NCI-H187 treated with DMSO at 0.1 percent for 48 hours (cell line): ENCODE measurements at places on chromosomes 1 and 21.

- DNase-seq: no peak
These were observed 673 bp downstream of the CD46 start for GRCh38 chr1:207752456-207752998.

- DNase-seq: no peak
These were observed 628.2 kb downstream of the USP25 start for GRCh38 chr21:16357994-16358393.

- DNase-seq: no peak
These were observed 5.9 kb downstream of the AKT3 start for GRCh38 chr1:243844186-243844585.

DNA sequence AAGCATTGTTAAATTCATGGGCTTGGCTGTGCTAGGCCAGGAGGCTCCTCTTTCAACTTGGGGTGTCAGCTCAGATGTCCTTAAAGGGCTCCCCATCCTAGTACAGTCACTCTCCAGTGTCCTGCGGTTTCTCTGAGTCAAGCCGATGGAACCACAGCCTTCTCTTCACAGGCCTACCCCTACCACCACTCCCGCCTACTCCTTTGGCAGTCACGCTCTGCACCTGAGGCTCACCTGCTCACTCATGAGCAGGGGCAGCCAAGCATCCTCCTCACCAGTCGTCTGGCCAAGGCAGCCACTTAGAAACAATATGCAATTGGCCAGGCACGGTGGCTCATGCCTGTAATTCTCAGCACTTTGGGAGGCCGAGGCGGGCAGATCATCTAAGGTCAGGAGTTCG is 3.6 kb downstream of the ACOT7 start:
- peak; percentile 73 for DNase-seq

DNA sequence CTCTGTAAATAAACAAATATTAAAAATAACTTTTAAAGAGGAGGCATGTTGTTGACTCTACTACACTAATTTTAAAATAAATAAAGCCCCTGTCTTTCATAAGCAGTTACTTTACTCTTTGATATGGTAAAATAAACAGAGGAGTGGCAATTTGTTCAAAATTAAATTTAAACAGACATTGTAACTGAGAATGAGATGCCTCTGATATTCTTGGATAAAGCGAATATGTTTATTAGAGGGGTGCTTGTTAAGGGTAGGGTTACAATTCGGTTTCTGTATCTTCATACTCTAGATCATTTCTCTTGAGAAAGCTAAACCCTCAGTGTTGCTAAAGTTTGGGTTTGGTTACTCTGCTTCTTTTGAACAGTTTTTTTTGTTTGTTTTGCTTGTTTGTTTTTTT is 19.6 kb downstream of the LPAR3 start:
- DNase-seq: no peak

DNA sequence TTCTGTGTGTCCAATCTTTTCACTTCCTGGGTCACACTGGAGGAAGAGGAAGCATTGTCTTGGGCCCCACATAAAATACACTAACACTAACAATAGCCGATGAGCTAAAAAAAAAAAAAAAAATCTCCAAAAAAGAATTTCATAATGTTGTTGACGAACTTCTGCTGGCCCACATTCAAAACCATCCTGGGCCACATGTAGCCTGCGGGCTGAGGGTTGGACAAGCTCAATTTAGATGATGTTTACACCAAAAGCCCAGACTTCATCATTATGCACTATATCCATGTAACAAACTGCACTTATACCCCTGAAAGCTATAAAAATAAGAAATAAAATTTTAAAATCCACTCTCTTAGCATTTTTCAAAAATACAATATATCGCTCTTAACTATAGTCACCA is 187.8 kb upstream of the PTBP2 start:
- no peak for DNase-seq

DNA sequence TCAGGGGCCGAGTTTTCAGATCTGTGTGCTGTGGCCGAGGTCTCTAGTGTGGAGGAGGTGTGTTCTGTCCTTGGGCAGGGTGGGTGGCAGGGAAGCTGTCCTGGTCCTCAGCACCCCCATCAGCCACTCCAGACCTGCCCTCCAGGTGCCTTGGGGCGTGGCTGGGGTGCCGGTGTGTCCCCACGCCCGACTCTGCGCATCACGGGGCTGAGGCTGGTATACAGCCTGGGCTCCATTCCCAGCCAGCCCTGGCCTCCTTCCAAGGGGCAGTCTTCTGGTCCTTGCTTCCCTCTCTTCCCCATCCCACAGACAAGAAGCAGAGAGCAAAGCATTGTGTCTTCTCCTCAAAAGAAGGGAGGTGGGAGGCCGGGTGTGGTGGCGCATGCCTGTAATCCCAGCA is 4.0 kb downstream of the SAMD11 start:
- no peak for DNase-seq

DNA sequence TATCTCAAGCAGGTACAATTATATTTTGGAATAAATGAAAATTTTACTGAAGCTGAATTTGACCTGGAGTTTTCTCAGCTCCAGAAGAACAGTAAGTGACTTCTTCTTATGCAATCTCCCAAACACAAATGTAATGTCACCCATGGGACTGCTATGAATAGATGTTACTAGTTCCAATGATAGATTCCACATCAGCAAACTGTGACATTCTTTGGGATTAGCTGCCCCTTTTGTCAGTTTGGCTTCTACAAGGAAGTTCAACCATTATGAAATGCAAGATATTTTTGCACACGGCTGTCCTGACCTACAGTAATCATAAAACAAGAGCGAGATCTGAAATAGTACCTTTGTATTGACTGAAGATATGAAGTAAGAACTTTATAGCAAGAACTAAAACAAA is 27.8 kb upstream of the TSNAX start:
- DNase-seq: no peak

DNA sequence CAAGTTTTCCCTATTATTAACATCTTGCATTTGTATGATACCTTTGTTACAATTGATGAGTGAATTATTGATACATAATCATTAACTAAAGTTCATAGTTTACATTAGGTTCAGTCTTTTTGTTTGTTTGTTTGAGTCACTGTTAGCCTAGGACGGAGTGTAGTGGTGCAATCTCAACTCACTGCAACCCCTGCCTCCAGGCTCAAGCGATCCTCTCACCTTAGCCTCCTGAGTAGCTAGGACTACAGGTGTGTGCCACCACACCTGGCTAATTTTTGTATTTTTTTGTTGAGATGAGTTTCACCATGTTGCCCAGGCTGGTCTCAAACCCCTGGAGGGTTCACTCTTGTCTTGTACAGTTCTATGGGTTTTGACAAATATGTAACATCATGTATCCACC is 33.9 kb upstream of the PGM1 start:
- no peak for DNase-seq

DNA sequence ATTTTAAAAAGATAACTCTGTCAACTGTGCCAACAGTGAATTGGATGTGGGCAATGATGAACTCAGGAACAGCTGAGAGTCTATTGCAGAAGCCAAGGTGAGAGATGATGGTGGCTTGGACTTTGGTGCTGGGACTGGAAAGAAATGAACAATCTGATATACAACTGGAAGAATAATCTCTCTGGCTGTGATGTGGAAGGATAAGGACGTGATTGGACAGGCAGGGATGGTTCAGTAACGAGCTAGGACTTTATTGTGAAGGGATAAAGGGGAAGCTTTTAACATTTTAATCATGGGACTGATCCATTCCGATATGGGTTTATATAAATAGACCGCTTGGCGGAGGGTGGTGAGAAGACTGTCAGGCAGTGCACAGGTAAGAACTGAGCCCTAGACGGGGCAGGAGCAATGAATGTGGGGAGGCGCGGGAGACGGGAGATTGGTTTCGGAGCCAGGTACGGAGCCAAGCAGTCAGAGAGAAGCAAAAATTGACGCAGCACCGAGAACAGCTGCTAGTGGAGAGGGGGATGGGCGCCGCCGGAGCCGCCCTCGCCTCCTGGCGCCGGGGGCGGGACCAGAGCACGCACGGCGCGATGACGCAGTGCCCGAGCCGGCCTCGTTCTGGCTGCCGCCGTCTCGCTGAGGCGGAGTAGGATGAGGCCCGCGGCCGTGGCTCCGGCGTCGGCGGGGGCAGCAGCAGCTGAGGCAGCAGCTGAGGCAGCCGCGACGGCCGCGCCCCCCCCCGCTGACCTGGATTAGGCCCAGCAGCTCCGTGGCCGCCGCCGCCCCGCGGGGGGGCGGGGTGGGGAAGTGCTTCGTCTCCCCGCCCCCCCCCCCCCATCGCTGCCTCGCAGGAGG is at the start of gene RNF11:
TSS of gene RNF11 (plus strand) at position 601 of the 858 bp plus-strand sequence. CDS start 484 bp downstream, outside the sequence.
- DNase-seq: peak; percentile 46

- DNase-seq: no peak
These were observed 621.7 kb downstream of the LMO4 start for GRCh38 chr1:87950369-87950768.

DNA sequence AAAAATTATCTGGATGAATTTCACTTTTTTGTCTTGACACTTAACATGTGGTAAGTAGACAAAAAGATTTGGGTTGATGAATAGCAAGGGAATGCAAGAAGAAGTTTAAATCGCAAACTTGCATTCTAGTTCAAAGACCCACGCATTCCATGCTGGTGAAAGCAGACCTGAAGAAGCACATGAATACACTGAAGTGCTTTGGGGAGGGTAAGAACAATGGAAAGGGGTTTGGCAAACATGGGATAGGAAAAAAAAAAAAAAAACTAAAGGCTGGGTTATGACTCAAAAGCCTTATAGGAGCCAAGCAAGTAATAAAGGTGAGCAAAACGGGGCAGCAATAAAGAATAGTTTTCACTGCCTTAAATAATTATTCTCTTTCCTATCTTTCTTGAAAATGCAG is 450.2 kb downstream of the LMO4 start:
- DNase-seq: no peak

GRCh38 chr21:37763298-37763697 is 153.0 kb downstream of the KCNJ6 start:
- no peak for DNase-seq

DNA sequence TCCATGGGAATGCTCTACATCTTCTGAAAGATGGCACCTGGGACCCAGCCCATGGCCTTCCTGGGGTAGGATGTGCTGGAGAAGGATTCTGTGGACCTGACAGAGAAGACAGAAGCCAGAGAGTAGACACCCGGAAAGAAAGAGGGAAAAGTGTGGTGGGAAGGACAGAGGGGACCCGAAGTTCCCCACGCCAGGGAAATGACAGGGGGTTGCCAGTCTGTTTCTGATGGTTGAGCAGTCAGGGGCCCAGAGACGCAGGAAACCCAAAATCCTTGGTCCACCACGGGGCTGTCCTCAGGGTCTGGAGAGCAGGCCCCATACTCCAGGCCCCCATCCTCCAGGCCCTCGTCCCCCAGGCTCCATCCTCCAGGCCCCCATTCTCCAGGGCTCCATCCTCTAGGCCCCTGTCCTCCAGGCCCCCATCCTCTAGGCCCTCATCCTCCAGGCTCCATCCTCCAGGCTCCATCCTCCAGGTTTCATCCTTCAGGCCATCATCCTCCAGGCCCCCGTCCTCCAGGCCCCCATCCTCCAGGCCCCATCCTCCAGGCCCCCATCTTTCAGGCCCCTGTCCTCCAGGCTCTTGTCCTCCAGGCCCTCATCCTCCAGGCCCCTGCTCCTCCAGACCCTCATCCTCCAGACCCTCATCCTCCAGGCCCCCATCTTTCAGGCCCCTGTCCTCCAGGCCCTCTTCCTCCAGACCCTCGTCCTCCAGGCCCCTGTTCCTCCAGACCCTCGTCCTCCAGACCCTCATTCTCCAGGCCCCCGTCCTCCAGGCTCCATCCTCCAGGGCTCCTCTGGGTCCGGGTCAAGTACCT is 1.0 kb upstream of the TFF2 start:
- DNase-seq: no peak

DNA sequence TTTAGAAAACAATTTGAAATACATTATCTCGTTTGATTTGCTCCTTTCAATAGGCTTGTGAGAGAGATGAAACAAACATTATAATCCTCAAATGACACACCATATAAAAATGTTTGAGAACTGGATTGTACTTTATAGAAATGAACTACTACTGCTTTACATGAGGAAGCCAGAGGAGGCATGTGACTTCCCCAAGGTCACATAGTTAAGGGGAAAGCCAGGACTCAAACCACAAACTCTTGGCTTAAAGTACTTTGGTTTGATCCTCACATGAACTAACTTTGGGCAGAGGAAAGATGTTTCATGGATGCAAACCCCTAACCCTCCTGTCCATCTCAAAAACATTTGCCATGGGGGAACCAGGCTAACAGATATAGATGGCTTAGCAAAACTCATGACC is 4.7 kb downstream of the ARHGEF11 start:
- no peak for DNase-seq

- no peak for DNase-seq
These were observed 183.6 kb upstream of the KIAA0040 start for GRCh38 chr1:175376194-175376593.

- no peak for DNase-seq
These were observed 49.4 kb downstream of the TMCO4 start for GRCh38 chr1:19750101-19750881.

DNA sequence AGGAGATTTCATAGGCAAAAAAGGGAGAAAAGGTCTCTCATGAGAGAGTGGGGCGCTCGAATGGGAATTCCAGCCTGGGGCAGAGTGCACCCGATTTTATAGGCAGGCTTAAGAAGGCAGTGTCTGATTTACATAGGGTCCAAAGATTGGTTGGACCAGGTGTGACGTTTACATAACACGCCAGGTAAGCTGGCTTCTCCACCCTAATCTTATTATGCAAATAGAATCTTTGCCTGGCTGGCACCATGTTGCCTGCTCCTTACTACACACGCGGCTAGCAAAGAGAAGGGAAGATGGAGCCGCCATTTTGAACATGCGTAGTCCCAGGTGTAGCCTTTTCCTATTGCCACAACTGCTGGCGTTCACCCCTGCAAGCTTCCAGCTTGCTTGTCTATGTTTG is 103.7 kb downstream of the SLC16A1 start:
- DNase-seq: no peak

DNA sequence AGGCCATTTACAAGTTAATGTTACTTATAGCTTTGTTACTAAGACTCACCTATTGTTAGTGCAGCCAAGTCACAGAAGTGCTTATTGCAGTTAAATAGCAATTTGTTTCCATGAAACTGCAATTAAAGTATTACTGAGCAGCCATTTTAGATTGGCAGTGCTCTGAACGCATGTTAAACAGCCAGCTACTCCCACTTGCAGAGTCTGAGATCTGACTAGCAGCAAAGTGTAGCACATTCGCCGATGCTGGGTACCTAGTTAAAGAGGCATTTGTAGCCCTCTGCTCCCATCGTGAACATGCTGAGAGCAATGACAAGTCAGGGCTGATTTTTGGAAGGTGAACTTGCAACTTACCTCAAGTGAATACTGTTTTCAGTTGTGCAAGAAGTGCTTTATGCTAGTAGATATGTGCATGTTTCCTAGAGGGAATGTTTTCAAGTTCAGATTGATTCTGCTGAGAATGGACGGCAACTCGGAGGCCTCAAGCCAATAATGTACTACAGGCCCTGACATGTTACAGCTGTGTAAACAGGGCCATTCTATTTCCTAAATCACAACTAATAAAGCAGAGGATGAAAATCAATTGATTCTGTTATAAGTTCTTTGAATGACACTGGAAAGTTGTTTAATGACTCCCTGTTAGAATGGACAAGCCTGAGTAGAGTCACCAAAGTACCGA is 19.8 kb downstream of the LMO4 start:
- DNase-seq: no peak

GRCh38 chr1:11072216-11072917 is 12.5 kb upstream of the SRM start:
- DNase-seq: peak; percentile 87
